ENCODE measurements at places on chromosomes 16 and 17. TPM values are rescaled to one million over a fixed set of nuclear protein-coding genes. Genes with fewer than 3 reads are reported as not detected.

The CCL3 gene
- not detected for total RNA-seq

DNA sequence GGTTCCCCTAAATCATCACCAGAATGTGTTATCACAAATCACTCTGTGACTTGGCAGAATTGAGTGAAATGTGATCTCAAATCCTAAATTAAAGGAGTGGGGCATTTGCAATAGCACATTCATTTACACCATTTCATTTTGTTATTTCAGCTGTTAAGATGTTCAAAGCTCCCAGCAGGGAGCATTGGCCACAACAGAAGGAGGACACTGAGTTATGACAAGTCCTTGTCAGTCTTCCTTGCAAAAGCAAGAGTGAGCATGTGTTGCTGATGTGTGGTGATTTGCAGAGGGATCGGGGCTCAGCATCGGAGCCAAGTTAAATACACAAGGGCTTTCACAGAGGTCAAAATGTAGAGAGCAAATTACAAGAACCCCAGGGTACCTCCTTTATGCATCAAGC, 372.2 kb upstream of the CDH5 start:
- no peak for DNase-seq

The LRRC45 gene
- total RNA-seq: 24.1 TPM

- no peak for DNase-seq
Observed at GRCh38 chr16:52372313-52372712, 174.6 kb downstream of the TOX3 start.

The FOXL1 gene
- total RNA-seq: 0.87 TPM

DNA sequence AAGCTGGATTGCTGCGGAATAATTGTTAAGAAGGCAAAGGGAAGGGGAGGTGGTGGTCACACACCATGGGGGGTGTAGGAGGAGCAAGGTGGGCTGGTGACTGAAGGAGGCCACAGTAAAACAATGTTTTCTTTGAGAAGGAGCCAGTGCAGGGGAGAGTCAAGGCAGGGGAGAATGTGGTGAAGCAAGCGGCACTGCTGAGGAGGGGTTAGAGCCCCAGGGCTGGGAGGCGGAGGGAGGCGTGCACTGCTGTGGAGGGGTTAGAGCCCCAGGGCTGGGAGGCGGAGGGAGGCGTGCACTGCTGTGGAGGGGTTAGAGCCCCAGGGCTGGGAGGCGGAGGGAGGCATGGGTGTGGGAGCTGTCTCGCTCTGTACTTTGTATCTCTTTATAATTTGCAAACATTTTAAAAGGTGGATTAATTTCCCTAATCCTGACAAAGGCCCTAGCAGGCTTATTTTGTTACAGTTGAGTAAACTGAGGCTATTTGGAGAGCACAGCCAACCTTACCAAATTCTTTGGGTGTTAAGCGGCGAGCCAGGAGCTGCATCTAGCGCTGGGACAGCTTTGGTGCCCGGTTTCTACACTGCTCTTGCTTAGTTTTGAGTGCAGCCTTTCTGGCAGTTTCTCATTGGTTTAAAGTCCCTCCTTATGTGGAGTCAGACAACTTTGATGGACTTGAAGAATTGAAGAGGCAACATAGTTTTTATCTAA, 20.9 kb downstream of the RPTOR start:
- DNase-seq: no peak

DNA sequence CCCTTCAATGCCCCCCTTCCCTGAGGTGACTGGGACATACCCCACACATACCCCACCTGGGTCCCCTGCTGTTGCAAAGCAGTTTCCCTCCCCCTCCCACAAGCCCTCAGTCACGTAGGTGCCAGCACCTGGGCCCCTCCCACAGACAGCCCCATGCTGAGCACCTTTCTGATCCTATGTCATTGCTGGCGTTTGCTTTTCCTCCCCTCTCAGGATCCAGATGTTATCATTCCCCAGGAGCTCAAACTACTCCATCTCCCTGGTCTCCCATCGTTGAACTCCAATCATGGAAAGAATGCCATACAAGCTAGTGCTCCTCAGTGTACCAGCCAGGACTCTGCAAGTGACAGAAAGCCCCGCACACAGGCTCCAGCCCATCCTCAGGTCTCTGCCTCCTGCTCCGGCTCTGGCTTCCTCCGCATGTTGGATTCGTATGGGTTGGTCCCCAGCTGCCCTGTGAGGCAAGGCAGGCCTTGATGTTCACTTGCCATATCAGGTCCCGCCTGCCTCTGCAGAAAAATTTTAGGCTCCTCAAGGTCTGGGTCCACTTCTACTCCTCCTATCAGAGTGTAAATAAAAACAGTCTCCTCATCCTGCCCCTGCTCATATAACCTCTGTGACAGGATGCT, 31.4 kb upstream of the MED9 start:
- no peak for DNase-seq

GRCh38 chr17:2872282-2872681, 76.0 kb downstream of the RAP1GAP2 start:
- DNase-seq: no peak

DNA sequence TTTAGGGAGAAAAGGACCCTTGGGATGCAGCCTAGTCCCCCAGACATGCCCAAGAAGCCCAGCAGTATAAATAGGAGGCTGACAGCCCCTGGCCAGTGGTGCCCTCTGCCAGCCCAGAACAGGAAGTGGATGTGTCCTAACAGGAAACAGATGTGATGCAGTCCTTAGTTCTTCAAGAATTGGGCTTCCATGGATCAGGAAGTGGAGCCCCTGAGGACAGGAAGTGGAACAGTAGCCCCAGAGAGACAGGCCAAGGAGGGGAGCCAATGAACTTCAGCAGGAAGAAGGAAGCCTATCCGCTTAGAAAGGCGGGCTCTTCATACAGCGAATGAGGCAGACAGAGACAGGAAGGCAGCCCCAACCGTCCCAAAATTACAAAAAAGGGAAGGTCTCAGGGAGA, 7.2 kb downstream of the CTF1 start:
- no peak for DNase-seq

The C17orf107 gene
- total RNA-seq: 2.4 TPM

DNA sequence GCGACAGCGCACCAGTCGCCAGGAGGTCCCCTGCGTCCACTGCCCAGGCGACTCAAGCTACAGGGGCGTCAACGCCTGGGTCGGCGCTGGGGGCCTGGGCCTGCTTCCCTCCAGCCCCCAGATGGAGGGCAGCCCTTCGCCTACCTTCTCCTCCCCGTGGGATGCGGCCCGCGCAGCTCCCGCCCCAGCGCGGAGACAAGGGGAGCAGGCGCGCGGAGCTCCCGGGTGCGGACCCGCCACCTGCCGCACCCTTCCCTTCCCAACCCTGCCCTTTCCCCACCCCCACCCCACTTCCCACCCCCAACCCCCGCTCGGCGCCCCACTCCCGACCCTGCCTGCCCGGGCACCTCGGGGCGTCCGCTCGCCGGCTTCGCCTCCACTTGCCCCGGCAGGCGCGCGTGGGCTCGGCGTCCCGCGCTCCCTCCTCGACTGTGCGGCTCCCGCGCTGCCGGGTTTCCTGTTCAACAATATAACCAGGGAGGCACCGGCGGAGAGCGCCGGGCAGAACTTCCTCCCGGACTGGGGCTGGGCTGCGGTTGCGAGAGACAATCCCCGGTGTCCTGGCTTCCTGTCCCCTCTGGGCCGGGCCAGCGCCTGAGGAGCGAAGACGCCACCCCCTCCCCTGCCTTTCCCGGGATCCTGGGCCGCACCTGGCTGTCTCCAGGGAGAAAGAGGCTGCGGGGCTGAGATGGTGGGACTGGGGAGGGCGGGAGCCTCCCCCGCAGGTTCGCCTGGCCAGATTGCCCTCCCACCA, at the start of gene ARHGAP27:
ARHGAP27 (minus strand) TSS at position 466 of the 754 bp plus-strand sequence. CDS start 2,591 bp downstream, outside the sequence.
- no peak for DNase-seq

- no peak for DNase-seq
Observed at GRCh38 chr17:8222380-8222629, 11.9 kb upstream of the AURKB start.

GRCh38 chr16:87032554-87032953, 284.6 kb downstream of the C16orf95 start:
- no peak for DNase-seq

All from prostate gland (tissue), 2 donors.